ENCODE measurements at places on chromosomes 2 and 18.
A peak's percentile ranks its signal among the peaks of the same experiment; 100 is the strongest.

GRCh38 chr18:54197747-54198411 is 26.6 kb downstream of the MBD2 start:
- DNase-seq: no peak

DNA sequence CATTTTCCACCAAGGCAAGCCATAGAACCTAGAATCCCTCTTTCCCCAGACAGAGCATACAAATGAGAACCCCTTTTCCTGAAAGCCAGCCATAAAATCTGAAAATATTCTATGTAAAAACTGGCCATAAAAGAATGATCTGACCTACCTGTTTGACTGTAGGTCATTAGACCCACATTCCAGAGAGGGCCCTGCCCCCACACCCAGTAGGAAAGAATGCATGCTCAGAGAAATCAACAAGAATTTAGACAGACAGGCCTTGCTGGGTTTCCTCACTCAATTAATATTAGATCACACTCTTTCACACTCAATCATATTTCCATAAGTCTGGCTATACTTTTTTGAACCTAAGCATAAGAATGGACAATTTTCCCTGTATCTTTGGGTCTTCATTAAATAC is 929.5 kb downstream of the ERBB4 start:
- no peak for DNase-seq

GRCh38 chr18:29056800-29057199 is 879.9 kb upstream of the CDH2 start:
- no peak for DNase-seq

DNA sequence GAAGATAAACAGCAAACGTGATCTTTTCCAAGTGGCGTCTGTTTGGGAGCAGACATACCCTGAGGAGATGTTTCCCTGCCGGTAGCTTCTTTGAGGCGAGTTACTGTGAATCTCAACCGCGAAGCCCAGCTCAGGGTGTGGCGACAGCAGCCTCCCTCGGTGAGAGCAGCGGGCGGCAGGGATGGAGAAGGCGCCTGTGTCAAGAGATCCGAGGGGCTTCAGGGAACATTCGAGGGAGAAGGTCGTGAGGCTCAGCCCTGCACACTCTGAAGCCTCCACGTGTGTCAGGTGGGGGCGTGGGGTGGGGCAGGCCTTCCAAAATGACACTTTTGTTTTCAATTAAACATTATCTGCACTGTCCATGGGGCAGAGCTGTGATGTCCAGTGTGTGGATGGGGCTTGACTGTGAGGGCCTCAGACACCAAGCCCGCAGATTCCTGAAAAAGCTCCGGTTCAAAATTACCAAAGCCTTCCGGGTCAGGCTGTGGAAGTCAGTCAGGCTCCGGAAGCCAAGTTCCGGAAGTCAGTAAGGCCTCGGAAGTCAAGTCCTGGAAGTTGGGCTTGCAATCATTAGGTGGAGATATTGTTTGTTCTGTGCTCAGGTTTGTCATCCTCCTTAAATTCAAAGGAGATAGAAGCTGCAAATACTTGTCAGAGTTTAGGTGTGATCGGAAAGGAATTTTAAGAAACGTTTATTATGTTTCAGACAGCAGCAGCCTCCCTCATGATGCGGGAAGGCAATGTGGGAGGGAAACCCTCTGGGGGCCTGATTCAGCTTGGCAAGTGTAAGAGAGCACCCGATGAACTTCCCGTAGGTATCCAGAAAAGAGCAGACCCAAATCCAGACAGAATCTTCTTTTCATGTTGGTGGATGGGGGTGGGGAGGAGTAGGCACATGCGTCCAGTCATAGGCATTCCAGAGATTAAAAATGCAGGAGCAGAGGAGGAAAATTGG is 20.7 kb downstream of the SMIM21 start:
- no peak for DNase-seq

DNA sequence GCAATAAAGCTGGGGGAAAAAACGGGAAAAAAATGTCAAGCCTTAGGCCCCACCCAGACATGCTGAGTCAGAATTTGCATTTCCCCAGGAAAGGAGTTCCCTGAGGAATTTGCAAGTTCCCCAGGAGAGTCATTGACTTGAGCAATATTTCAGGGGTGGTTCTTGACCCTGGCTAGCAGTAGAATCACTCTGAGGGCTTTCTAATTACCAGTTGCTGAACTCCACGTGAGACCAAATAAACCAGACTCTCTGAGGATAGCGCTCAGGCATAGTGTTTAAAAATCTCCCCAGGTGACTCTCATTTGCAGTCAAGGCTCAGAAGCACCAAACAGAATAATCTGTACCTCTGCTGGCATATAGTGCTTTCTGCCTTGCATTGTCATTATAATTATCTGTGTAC is 48.7 kb downstream of the C1QL2 start:
- DNase-seq: peak; percentile 46

- DNase-seq: peak; percentile 70
Observed at GRCh38 chr18:23504720-23505119, 1.4 kb downstream of the RMC1 start.

DNA sequence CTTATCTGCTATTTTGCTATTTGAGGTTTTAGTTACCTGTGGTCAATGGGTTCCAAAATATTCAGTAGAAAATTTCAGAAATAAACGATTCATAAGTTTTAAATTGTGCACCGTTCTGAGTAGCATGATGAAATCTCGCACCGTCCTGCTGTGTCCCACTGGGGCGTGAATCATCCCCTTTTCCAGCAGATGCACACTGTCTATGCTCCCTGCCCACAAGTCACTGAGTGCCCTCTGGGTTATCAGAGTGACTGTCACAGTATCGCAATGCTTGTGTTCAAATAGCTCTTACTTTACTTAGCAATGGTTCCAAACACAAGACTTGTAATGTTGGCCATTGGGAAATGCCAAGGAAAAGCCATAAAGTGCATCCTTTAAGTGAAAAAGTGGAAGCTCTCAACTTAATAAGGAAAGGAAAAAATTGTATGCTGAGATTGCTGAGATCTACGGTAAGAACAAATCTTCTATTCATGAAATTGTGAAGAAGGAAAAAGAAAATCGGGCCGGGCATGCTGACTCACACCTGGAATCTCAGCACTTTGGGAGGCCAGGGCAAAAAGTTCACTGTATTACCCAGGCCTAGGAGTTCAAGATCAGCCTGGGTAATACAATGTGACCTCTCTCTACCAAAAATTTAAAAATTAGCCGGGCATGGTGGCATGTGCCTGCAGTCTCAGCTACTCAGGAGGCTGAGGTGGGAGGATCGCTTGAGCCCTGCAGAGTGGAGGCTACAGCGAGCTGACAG is 13.3 kb downstream of the COL4A3 start:
- no peak for DNase-seq

- DNase-seq: peak; percentile 48
Observed at GRCh38 chr2:218727502-218728165, 17.0 kb downstream of the TTLL4 start.

DNA sequence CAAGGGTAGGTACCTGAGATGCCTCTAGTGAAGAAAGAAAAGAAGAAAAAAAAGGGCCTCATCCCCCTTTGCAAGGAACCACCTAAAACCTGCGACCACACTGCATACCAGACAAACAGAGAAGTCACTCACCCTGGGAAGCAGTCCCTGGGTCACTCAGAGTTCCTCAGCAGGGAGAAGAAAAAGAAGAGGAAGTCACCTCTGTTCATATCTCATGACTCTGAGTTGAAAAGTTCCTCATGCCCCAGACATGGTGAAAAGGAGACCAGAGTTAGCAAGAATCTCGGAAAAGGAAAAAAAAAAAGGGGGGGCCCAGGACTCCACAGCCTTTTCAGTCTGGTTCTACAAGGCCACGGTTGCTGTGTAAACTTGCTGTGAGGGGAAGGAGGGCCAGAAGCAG is 478.4 kb upstream of the NRXN1 start:
- no peak for DNase-seq

- peak; percentile 93 for DNase-seq
Observed at GRCh38 chr2:81895620-81896250, 1591.2 kb upstream of the LRRTM1 start.

GRCh38 chr2:47190188-47190881 is 35.2 kb upstream of the STPG4 start:
- peak; percentile 89 for DNase-seq
